ENCODE measurements at places on chromosomes 11 and 22.

GRCh38 chr22:40368836-40369235 lies 1.6 kb upstream of the SGSM3 start:
- DNase-seq: no peak

- no peak for DNase-seq
These were observed 8.2 kb upstream of the PGA3 start for GRCh38 chr11:61194981-61195695.

GRCh38 chr11:77262803-77263202 lies 38.7 kb downstream of the GDPD4 start:
- no peak for DNase-seq

DNA sequence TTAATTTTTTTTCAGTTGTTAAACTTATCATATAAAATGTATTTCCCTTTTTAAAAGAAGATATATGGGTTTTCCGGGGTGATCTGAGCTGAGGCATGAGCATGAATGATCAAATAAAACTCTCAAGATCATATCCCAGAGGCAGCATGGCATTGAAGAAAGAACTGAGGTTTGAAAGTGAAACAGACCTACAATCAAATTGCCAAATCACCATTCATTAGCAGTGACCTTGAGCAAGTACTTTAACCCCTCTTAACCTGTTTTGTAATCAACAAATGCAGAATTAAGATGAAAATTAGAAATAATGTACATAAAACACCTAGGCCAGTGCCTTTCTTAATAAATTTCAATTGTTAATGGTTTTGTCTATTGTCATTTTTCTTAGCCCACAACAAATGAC lies 116.0 kb downstream of the RBFOX2 start:
- DNase-seq: no peak

- DNase-seq: no peak
These were observed 12.5 kb downstream of the HIRA start for GRCh38 chr22:19419086-19419463.

GRCh38 chr22:22993184-22993583 lies 77.1 kb upstream of the GNAZ start:
- DNase-seq: no peak

DNA sequence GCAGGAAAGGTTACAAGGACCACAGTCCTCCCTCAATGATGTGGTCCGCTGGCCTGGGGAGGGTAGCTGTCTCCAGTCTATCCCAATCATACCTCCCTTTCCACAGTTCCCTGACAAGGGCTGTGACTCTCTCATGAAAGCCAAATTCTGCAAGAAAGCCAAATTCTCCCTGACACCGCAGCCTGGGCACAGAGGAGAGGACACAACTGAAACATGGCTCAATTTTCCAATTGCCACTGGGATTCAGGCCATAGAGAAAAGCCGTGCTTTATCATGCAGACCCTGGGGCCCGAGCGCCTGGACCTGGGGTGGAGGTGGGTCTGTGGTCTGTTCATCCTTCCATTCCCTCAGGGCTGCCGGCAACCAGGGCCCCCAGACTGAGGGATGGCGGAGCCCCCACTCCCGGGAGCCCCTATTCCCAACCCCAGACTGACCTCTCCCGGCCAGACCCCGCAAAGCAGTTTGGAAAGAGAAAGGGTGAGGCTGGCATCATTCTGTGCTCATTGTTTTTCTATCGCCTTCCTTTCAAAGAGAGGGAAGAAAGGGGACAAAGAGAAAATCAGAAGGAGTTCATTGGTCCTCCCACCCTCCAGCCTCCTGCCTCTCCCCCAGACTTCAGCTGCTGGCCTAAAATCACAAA lies 239.5 kb downstream of the BUD13 start:
- no peak for DNase-seq

DNA sequence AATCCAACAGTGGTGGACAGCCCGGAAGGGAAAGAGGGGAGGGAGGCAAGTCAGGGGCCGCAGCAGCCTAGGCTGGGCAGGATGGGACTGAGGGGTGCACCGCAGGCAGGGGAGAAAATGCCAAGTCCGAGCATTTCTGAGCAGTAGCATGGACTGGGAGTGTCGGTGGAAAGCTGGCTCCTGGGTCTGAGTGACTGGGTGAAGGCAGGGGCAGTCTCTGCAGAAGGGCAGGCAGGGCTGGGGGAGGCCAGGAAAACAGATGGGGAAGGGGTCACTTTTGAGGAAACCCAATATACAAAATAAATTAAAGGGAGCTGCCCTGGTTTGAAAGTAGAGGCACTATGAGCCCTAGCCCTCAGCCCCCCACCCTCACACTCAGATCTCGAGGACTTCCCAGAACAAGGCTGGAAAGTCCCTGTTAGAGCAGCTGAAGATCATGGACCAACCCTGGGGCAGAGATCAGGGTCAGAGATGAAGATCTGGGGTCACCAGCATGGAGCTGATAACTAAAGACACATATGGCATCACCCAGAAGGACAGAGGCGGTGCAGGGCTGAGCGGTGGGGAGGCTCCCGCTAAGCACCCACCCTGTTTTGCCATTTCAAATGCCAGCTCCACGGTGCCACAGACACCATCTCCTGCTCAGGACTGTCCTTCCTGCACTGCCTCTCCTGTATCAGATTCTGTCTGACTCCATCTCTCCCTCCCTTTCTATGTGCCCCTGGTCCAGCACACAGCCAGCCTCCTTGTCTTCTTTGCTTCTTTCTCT lies 32.4 kb upstream of the ETS1 start:
- no peak for DNase-seq

GRCh38 chr11:124123622-124124021 lies 8.4 kb downstream of the VWA5A start:
- DNase-seq: no peak

DNA sequence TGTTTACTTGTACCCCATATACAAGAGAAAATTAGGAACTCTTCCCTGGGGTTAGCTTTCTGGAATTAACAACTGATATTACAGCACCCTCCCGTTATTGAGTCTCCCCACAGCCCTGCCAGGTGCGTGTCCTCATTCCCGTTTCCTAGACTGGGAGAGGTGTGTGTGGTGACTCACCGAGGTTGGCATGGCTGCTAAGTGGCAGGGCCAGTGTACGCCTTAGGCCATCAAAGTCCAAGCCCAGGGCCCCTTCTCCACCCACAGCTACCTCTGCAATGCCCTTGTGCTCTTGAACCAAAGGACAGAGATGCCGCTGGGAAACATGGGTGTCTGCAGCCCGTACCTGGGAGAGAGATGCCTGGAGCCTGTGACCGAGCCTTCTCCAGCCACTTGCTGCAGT lies 12.3 kb downstream of the IFT27 start:
- no peak for DNase-seq

- no peak for DNase-seq
These were observed 336.1 kb downstream of the CTTN start for GRCh38 chr11:70734379-70734778.

DNA sequence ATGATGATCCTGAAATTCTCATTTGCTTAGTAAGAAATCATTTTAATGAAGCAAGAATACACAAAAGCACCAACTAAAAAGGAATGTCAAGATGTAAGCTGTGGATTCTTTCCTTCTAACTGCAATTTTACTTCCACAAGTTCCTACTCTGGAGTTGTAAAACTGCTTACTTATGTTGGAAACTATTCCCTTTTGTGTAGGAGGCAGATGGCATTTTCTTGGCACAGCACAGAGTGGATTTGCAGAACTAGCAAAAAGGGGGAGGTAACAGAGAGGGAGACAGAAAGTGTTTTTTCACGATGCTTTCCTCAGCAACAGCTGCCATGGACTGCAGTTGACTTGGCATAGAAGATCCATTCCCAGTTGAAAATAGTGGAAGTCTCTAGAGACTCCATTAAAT lies 1112.0 kb upstream of the RAG2 start:
- DNase-seq: no peak

DNA sequence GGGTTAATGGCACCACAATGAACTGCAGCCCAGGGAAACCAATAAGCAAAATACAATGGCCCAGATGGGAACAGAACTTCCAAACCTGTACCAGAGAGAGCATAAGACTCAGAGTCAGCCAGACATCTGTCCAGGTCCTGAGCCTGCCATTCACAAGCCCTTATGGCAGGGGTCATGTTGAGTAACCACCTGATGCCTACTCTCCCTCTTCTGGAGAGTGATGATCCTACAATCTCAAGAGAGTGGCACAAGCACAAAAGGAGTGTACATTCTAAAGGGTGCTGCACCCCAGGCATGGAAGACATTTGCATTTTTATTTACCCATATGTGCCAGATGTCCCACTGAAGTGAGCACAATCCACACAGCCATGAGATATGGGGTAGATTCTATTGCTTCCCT lies 10.6 kb downstream of the TENM4 start:
- no peak for DNase-seq

Data from stimulated activated CD8-positive, alpha-beta memory T cell treated with anti-CD3 and anti-CD28 coated beads, Interleukin-4, amount 100 ng/mL, for 1 hour (primary cell).